Fibroblast of mammary gland (primary cell): ENCODE measurements at places on chromosomes 6 and 20.

DNA sequence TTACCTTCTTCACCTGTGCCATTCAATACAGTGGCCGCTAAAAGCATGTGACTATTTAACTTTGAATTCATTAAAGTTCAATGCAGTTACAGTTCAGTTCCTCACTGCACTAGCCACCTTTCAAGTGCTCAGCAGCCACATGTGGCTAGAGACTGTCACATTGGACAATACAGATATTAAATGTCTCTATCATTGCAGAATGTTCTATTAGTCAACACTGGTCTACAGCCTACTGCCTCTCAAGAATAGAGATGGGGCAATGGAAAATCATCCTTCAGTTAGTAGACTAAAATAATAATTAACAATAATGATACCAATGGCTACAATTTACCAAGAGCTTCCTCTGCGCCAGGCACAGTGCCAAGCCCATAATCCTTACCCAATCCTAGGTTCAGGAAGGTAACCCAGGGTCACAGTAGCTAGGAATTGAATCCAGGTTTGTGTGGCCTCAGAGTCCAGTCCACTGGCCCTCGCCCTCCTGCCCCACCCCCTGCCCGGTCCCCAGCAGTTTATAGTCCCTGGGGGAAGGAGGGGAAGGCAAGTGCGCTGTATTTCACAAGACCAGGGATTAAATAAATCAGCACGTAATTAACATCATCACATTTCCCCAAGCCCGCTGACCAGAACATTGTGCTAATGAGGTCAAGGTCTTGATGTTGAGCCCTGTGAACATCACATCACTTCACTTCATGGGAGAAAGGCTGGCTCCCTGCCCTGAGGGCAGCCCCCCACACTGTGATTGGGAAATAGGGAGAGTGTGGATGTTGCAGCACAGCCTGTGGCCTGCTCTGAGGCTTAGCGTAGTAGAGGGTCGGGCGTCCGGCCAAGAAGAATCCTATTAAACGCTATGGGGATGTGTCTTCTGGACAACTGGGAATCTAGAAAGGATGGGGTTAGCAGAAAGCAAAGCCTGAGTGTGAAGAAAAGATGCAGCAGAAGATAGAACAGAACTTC lies 147.2 kb downstream of the VEGFA start:
- peak; percentile 93 for DNase-seq

DNA sequence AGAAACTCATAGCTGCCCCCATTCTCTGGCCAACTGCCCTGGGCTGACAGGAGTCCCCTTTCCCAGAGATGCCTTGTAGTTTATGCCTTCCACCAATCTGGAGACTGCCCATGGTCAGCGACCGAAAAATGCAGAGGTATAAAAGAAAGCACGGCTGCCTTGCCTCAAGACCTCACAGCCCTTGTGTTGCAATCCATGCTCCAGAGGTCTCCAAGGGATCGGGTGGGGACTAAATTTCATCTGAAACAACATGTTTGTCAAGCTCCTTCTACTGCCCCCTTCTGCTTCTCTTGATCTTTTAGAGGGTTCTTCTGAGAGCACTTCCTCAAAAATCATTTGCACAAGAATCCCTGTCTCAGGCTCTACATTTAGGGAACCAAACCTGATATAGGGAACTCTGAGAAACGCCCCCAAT lies 128.8 kb downstream of the PLCB1 start:
- DNase-seq, result no peak

DNA sequence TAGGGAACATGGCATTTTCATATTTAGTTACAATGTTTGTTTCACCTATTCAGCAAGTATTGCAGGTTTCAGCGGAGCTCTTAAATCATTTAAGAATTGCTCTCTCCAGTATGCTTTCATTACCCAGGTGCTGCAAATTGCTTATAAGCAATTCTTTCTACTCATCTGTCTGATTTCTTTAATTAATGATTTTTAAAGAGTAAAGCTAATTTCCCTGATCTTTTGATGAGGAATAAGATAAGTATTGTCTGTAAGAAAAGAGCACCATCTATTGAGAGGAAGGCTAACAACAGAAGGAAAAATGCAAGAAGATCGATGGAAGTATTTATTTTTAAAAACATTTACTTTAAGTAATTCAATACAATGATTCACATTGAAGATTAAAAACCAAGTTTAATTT lies 2.0 kb downstream of the OPRM1 start:
- DNase-seq, result no peak

- peak; percentile 54 for DNase-seq
These were observed 250.8 kb upstream of the PRDM1 start for GRCh38 chr6:105835373-105835772.

- DNase-seq, result peak; percentile 97
These were observed 36.4 kb downstream of the MYLK4 start for GRCh38 chr6:2714111-2714895.

GRCh38 chr20:10970109-10970508 lies 296.3 kb upstream of the JAG1 start:
- no peak for DNase-seq
